Stimulated activated CD8-positive, alpha-beta memory T cell treated with anti-CD3 and anti-CD28 coated beads, Interleukin-4, amount 100 ng/mL, for 1 hour (primary cell): ENCODE measurements at places on chromosomes 5 and 9.

DNA sequence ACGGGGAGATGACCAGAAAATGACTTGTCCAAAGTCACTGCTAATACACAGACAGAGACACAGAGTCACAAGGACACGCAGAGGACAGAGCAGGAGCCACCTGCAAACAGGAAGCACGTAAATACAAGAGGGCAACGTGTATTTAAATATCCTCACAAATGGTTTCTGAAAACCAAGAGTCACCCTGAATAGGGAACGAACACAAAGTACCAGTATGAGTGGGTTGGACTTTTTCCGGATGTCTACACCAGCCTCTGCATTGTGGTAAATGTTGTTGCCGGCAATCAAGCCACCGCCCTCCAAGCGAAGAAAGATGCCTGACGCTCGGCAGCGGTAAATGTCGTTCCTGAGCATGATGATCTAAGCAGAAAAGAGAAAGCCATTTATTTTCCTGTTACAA is 44.5 kb downstream of the FBXO10 start:
- DNase-seq = no peak

- DNase-seq = no peak
Observed at GRCh38 chr9:81858657-81859430, 69.4 kb upstream of the SPATA31D4 start.

DNA sequence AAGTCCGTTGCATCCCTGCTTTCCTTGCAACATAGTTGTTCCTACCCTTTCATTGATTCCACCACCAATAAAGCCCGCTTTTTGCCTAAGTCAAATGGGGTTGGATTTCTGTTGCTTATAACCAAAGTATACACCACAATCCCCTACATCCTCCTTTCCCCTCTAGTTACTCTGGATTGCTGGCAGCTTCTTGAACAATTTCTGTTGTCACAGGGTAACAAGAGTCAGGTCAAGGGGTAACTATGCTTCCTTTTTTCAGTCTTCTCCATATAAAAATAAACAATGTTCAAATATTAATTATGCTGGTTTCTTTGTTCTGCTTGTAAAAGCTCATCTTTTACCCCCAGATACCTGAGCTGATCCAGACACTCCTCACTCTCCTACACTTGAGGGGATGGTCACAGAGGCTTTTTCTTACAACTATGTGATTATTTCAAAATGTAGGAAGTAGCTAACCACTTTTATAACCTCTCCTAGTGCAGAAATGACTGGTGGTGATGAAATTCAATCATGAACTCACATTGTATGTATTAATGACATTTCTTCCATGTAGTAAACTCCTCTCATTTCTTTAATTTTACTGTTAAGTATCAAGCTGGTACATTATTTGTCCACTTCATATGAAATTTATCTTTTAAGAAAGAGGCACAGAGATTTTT is 136.5 kb downstream of the SNX18 start:
- DNase-seq = no peak

GRCh38 chr9:12464910-12465512 is 228.2 kb upstream of the TYRP1 start:
- no peak for DNase-seq

DNA sequence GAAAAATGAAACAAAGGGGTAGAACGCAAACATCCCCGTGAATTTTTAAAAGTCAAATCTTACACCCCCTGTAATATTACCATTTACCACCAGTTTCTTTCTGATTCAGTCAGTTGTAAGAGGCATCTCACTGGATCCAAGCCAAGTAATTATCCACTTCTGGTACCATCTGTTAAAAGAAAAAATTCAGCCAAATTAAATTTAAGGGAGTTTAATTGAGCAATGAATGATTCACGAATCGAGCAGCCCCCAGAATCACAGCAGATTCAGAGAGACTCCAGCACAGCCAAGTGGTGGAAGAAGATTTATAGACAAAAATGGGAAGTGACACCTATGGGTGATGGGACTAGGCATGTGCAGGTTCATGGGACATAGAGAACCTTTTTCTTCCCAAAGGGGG is 29.9 kb upstream of the MTMR12 start:
- DNase-seq = no peak

GRCh38 chr5:136518814-136519213 is 153.5 kb upstream of the TRPC7 start:
- DNase-seq = no peak

- no peak for DNase-seq
Observed at GRCh38 chr9:86669422-86669821, 277.9 kb downstream of the GAS1 start.

- DNase-seq = no peak
Observed at GRCh38 chr9:116686135-116686534, 970 bp upstream of the TRIM32 start.

DNA sequence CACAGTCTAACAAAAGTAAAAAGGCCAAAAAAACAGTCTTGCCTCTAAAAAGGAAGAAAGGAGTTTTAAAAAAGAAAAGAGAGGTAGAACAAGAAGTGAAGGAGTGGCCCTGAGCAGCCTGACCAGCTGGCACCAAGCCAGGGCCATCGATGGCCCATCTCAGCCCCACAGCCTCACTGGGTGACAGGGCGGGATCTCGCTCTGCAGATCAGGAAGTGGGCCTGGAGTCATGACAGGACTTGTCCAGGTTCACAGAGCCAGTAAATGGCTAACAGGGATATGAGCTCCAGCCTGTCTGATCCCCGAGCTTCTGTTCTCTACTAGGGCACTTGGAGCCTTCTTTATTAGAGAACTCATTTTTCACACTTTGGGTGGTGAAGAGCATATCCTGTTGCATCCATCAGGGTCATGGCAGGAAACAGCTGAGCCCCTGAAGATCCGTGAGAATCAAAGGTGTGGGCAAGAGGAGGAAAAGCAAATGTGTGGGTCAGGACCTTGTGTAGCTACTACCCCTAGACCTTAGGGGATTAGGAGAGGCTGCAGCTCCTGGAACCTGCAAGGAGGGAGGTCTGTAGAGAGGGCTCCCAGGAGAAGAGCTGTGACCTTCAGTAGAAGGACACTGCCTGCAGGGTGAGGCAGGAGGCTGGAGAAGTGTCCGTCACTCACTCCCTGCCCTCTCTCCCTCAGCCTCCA is 299.0 kb upstream of the MSX2 start:
- no peak for DNase-seq

GRCh38 chr9:124327491-124327890 is 69.7 kb downstream of the NEK6 start:
- DNase-seq = no peak
